HCEC 1CT (cell line): ENCODE measurements at places on chromosomes 12 and 14.

DNA sequence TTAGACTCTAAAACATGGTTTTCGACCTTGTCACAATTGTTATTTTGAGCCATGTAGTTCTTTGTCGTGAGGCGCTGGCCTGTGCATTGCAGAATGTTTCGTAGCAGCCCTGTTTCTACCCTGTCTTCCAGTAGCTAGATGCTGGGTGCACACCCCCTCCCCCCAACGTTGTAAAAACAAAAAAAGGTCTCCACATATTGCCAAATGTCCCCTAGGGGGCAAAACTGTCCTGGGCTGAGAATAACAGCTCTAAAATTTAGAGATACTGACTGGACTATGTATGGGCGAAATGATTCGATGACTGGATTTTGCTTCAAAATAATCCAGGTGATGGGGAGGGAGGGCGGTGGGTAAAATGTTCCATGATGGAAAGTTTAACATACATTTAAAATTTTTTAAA is 126.1 kb upstream of the FUT8 start:
- DNase-seq = peak; percentile 33

GRCh38 chr14:104665657-104666522 is 23.5 kb upstream of the INF2 start:
- DNase-seq = no peak

DNA sequence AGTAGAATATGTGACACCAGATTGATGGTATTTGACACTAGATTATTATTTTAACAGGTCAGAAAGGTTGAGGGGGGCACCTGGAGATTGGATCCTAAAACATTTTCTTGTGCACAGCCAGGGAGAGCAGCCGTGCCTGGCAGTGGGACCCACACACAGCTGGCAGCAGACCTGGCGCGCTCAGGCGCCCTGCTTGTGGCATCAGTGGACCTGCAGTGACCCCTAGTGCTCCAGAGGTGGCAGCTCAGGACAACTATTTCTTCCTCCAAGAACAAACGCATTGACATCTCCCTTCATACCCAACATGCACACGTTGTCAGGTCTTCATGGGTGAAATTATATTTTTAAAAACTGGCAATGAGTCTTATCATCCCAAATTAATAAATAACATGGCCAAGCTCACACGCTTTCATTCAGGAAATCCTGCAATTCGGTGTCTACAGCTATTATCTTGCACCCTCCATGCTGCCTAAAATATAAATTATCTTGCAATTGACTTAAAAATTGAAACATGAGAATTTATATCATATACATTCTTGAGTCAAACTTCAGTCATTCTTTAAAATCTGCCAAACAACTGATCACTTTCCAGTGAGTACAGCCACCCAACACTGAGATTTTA is 7.7 kb upstream of the TMEM132D start:
- no peak for DNase-seq

- peak; percentile 9 for DNase-seq
Observed at GRCh38 chr12:29961231-29961630, 177.5 kb upstream of the TMTC1 start.

- DNase-seq = peak; percentile 13
Observed at GRCh38 chr14:59868021-59868420, 2.6 kb downstream of the RTN1 start.

GRCh38 chr14:81330619-81331122 is 69.5 kb downstream of the STON2 start:
- no peak for DNase-seq

- no peak for DNase-seq
Observed at GRCh38 chr12:9880532-9881078, 684 bp upstream of the KLRF2 start.

DNA sequence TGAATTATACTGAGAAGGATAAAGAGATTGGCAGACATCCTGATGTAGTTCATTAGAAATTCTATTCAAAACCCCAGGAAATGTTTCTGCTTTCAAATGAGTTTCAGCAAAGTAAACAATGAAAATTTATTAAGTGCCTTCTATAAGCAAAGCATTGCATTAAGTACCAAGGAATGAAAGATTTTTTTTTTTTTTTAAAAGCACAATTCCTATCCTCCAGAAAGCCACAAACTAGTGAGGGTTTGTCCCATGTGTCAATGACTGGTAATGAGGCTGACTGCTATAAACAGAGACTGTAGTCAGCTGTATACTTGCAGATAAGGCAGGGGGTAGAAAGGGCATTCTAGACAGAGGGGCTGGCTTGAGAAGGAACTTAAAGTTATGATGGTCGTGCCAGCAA is 6.7 kb downstream of the ANO4 start:
- DNase-seq = no peak

GRCh38 chr14:101918065-101918989 is 46.0 kb upstream of the DYNC1H1 start:
- no peak for DNase-seq

GRCh38 chr14:34328178-34328577 is 133.9 kb downstream of the SPTSSA start:
- DNase-seq = no peak

- DNase-seq = no peak
Observed at GRCh38 chr14:74950795-74951442, 4.5 kb downstream of the PGF start.

GRCh38 chr14:74042296-74042695 is 23.1 kb downstream of the BBOF1 start:
- DNase-seq = no peak

GRCh38 chr12:30898846-30899245 is 27.7 kb upstream of the TSPAN11 start:
- no peak for DNase-seq

DNA sequence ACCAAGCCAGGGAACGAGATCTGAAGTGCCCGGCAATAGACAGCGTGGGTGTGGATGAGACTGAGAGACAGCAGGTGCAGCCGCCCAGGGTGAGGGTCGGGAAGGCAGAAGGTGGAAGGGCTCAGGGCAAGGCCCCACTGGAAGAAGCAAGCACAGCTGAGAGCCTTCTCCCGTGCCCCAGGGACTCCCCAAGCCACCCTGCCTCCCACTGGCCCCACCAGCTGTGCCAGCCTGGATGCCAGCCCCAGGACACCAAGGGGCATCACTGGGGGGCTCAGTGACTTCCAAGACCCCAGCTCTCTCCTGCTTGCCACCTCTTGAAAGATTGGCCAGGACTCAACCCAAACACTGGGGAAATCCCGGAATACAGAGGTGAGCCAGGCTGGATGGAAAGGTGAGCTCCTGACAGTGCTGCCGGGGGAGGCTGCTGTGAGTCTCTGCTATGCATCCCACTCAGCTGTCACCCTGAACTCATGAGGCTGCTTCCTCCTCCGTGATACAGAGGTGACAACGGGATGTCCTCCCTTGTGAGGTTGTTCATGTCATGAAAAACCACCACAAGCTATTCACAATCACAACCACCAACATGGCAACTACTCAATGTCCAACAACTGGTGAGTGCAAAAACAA is 13.8 kb downstream of the TESC start:
- DNase-seq = no peak
